ENCODE measurements at places on chromosomes 7 and 10. TPM values are rescaled to one million over a fixed set of nuclear protein-coding genes. Genes with fewer than 3 reads are reported as not detected.

CNTNAP2 gene
- 2.0 TPM for total RNA-seq

ACTR3C gene
- total RNA-seq: 27.6 TPM

MEOX2 gene
- 0.18 TPM for total RNA-seq

PAPOLB gene
- total RNA-seq: not detected

DNA sequence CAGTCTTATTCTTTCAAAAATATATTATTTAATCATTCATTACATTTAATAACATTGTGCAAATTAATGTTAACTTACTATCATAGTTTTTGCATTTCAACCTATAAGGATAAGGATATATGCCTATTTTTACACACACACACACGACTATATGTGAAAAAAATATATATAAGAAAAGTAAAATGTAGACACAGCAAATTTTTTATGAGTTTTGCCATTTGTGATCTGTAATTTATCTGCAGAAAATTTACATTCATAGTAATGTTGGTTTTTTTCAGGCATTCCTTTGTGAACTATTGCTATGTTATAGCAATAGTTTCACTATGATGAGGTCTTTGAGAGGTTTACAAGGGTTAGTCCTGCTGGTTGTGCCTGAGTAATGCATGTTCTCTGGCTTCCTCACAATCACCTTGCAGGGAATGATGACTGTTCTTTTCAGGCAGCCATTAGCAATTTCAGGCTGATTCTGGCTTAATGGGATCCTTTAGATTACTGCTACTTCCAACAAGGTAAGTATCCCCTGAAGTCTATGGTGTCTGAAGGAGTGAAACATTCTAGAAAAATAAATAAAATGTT is 183.7 kb upstream of the CDK1 start:
- no peak for DNase-seq

- no peak for DNase-seq
Observed at GRCh38 chr10:369684-370448, 234.6 kb downstream of the ZMYND11 start.

DNA sequence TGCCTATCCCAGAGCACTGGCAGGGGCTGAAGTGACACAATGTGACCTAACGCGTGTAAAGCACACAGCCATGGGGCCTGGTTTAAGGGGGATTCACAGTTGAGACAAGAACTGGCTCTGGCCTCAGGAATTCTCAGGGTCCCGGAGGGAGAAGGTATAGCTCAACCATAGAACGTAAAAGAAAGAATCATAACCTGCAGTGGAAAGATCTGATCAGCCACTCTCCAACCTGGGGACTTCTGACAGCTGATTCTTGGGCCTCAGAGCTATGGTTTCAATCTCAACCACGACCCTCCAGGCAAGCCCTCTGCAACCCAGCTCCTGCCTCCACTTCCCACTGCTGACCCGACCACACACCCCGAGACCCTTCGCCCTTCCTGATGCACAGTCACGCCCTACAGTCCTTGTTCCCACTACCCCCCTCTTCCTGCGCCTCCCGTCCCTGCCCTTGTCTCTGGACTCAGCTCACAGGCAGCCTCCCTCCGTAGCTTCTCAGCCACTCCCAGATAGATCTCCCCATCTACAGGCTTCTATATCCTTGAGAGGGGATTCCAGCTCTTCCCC is 245.2 kb downstream of the BUB3 start:
- no peak for DNase-seq

DNA sequence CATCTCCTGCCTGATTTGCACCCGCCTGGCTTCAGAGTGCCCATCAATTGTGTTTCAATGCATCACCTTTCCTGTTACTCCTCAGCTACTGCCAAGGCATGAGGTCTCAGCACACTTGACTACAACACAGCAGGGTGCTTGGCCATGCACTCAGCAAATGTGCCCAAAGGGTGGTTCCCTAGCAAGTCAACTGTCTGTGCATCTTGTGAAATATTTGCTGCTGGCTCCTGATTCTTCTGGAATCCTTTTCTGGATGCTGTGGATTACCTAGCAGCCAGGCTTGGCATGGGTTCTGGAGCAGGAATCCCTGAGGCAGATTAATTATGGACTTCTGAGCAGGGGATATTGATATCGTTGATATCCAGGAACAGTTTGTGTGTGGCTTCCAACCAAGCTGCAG is 662.6 kb upstream of the MGMT start:
- no peak for DNase-seq

- no peak for DNase-seq
Observed at GRCh38 chr7:501526-501925, 18.1 kb downstream of the PDGFA start.

DNA sequence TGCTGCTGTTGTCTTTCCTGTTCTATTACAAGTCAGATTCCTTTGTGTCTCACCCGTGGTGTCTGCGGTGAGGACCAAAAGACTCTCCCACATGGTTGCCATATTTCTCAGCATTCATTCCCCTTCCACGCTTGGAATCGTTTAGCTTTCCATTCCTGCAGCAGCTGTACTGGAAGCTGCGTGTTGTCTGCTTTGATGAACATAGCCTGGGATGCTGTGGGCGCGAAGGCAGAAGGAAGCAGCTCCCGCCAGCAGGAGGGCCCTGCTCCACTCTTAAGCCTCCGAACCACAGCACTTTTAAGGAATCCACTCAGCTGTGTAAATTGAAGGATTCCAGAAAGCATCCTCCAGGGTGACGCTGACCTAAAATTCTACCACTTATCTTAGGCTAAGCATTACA is 303.6 kb upstream of the PITRM1 start:
- no peak for DNase-seq

Data from left lobe of liver (tissue), 2 donors.